ENCODE measurements at places on chromosomes 12 and 14. TPM values are rescaled to one million over a fixed set of nuclear protein-coding genes. Genes with fewer than 3 reads are reported as not detected.

Gene CCND2
- total RNA-seq: 261 TPM

Gene LRRIQ1
- total RNA-seq: 1.3 TPM

Gene BCL7A
- total RNA-seq: 15.8 TPM

Gene KIF5A
- 16.1 TPM for total RNA-seq

Gene SLC38A4
- total RNA-seq: 12.6 TPM

Gene NR1H4
- not detected for total RNA-seq

Gene GRIP1
- 22.5 TPM for total RNA-seq

GRCh38 chr14:80493620-80494019 is 282.3 kb upstream of the DIO2 start:
- no peaks in the 10 kb centered on the region for H3K27me3 ChIP-seq
- no peaks in the 10 kb centered on the region for H3K36me3 ChIP-seq
- H3K27ac ChIP-seq: no peak overlapping the region
- H3K4me1 ChIP-seq: peaks cover 22% of the 10 kb centered on the region

- peaks cover 1% of the 10 kb centered on the region for H3K36me3 ChIP-seq
- peaks cover 27% of the 10 kb centered on the region for H3K4me1 ChIP-seq
- no peak for DNase-seq
- H3K4me3 ChIP-seq: no peak overlapping the region
Observed at GRCh38 chr14:96232506-96232905, 23.5 kb upstream of the BDKRB1 start.

- H3K36me3 ChIP-seq: no peaks in the 10 kb centered on the region
- H3K27me3 ChIP-seq: no peaks in the 10 kb centered on the region
- peaks cover 52% of the 10 kb centered on the region for H3K4me1 ChIP-seq
- no peak for DNase-seq
- H3K4me3 ChIP-seq: no peak overlapping the region
Observed at GRCh38 chr12:80847575-80847974, 90.2 kb downstream of the LIN7A start.

GRCh38 chr12:85440271-85440670 is 160.3 kb downstream of the ALX1 start:
- H3K27ac ChIP-seq: no peak overlapping the region
- H3K4me1 ChIP-seq: peaks cover 5% of the 10 kb centered on the region
- no peaks in the 10 kb centered on the region for H3K36me3 ChIP-seq
- no peak overlapping the region for H3K4me3 ChIP-seq

- DNase-seq: no peak
- H3K36me3 ChIP-seq: peaks cover 9% of the 10 kb centered on the region
- H3K27ac ChIP-seq: no peak overlapping the region
- peaks cover 36% of the 10 kb centered on the region for H3K27me3 ChIP-seq
- H3K4me1 ChIP-seq: peaks cover 41% of the 10 kb centered on the region
- H3K4me3 ChIP-seq: no peak overlapping the region
Observed at GRCh38 chr12:106329231-106329982, 26.9 kb downstream of the TCP11L2 start.

DNA sequence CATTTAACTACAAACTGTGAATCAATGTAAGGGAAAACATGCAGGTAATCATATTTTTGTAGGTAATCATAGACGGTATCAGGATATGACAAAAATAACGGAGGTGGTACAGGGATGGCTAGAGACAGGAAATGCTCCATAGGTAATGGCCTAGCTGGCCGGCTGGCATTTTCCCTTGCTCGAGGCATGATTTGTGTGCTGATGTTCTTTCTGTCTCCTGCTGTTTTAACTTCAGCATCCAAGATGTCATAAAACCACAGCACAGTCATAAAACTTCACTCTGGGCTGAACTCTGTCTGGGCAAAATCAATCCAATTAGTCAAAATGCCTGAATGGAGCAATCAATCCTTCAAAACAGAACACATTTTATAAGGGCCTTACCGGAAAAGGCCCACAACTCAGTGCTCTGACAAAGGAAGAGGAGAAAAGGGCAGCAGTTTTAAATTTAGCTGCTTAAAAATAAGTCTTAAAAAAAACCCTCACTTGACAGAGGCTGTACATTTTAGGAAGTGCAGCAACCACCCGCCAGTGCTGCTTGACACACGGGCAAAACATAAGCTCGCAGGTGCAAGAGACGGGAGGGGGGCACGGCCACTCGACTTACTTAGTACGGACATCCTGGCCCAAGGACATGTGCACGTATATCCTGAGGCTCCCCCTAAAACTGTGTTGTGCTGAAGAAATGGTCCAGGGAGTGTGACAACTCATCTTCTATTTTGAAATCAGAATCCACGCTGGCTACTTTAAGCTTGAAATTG is 40.5 kb upstream of the GPR68 start:
- no peaks in the 10 kb centered on the region for H3K4me1 ChIP-seq
- DNase-seq: no peak
- H3K27ac ChIP-seq: peak overlapping the region; percentile 23
- H3K4me3 ChIP-seq: no peak overlapping the region

GRCh38 chr12:608413-608812 is 54.8 kb downstream of the NINJ2 start:
- no peaks in the 10 kb centered on the region for H3K27me3 ChIP-seq
- no peak overlapping the region for H3K27ac ChIP-seq
- H3K4me3 ChIP-seq: no peak overlapping the region
- no peaks in the 10 kb centered on the region for H3K4me1 ChIP-seq
- H3K36me3 ChIP-seq: no peaks in the 10 kb centered on the region

DNA sequence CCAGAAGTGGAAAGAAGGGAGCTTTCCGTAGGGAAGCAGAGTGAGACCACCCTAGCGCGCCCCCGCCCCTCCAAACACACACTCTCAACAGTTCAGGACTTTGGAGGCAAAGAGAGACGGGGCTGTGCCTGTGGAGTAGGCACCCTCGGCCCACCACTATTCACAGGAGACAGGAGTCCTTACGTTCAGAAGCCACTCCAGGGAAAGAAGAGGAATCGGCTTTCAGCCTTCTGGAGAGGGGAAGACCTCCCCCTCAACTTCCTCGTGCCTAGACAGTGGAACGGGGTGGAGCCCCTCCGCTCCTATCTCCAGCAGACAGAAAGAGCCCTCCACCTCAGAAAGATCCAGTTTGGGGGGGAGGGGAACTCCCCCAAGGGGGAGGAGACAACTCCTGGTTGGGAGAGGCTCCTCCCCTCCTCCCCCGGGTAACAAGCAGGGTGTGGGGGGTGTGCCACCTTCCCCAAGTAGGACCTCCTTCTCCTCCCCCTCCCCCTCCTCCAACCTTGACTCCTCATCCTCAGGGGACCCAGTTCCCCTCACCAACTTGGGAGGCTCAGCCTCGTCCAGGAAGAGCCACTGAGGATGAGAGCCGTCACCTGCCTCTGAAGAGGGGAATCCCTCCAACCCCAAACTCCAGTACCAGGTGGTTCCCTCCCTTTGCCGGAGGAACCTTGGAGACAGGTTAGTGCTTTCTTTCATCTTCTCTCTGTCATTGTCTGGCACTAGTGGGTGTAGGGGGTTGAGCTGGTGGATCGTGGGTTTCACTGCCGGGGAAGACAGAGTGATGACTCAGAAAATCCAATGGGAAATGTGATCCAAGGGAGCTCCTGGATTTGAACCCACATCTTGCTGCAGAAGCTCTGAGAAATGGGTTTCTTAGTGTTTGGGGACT is 883 bp downstream of the FOXJ2 start:
- H3K36me3 ChIP-seq: no peaks in the 10 kb centered on the region
- peak overlapping the region; percentile 86 for H3K4me3 ChIP-seq
- peaks cover 56% of the 10 kb centered on the region for H3K4me1 ChIP-seq
- peak overlapping the region; percentile 90 for H3K27ac ChIP-seq
- peak; percentile 74 for DNase-seq

GRCh38 chr14:45968037-45968436 is 683.5 kb downstream of the RPL10L start:
- no peak overlapping the region for H3K4me3 ChIP-seq
- no peaks in the 10 kb centered on the region for H3K4me1 ChIP-seq
- no peaks in the 10 kb centered on the region for H3K27me3 ChIP-seq
- H3K27ac ChIP-seq: no peak overlapping the region
- no peak for DNase-seq

GRCh38 chr12:53496752-53497032 is 2.6 kb downstream of the MAP3K12 start:
- DNase-seq: no peak
- H3K27ac ChIP-seq: no peak overlapping the region
- H3K4me3 ChIP-seq: peak overlapping the region; percentile 10
- H3K36me3 ChIP-seq: no peaks in the 10 kb centered on the region
- H3K4me1 ChIP-seq: peaks cover 59% of the 10 kb centered on the region
- no peaks in the 10 kb centered on the region for H3K27me3 ChIP-seq

DNA sequence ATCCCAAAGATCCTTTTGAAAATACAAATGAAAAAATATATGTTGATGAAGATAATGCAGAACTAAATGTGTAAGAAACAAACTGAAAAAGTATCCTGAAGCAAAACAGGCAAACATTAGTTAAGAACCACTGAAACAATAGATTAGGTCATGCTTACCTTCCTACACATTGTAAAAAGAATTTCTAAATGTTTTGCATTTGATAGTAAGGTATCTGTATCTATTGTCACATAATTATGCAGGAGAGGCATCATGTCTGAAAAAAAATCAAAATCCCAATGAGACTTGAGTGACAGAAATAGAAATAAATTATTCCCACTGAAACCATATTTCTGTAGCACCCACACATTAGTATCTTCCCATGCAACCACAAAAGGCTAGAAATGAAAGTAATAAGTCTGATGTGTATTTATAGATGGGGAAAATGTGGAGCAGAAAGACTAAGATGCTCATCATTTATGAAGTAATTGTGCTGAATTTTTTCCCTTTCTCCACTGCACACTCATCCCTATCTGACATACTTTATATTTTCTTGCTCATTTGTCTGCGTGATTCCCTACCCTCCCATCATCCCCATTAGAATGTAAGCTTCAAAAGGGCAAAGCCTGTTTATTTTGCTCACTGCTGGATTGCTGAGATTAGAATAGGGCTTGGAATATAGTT is 43.5 kb downstream of the IPO8 start:
- no peak overlapping the region for H3K4me3 ChIP-seq
- H3K4me1 ChIP-seq: no peaks in the 10 kb centered on the region
- no peaks in the 10 kb centered on the region for H3K27me3 ChIP-seq
- H3K27ac ChIP-seq: no peak overlapping the region

DNA sequence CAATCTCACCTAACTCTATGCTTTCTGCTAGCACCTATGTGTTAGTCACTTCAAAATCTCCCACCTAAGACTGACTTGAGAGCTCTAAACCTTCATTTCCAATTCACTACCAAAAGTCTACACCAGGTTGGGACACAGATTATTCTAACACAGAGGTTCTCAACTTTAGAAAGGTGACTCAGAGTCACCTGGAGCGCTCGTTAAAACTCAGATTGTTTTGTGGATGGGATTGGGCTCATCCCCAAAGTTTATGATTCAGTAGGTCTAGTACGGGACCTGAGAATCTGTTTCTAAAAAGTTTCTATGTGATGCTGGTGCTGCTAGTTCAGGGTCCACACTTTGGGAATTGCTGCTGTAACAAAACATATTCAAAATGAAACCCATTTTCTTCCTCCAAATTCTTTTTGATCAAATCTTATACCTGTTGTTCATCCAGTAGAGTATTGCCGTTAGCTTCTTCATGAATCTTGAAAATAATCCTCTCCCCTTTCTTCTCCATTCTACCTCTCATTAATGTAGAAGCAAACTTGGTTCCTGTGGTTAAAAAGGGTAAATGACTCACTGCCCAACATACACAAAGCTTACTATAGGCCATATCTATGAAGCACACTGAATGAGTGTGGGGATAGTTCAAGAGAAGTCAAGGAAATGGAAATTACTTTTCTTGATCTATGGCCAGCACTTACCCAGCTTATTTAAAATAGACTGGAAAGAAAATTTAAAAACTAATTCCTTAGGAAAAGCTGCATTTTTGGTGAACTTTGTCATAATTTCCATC is 206.7 kb downstream of the KIF21A start:
- no peaks in the 10 kb centered on the region for H3K36me3 ChIP-seq
- H3K27ac ChIP-seq: no peak overlapping the region
- H3K4me3 ChIP-seq: no peak overlapping the region
- peaks cover 15% of the 10 kb centered on the region for H3K4me1 ChIP-seq
- no peak for DNase-seq

DNA sequence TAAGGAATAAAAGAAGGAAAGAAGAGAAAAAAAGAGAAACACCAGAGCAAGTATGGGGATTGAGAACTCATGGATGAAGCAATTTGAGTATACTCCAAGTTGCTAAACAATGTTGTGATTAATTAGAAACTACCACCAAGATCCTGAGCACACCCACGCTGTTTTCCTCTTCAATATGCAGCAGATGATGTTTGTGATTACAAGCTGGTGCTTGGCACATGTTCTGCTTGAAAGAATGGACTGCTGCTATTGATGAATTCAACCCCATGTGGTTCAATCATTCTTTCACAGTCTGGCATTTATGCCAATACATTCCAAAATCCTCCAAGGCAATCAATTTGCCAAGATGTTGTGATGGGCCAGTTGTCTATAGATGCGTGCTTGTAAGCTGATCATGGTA is 146.8 kb downstream of the SLC2A13 start:
- H3K4me1 ChIP-seq: peaks cover 21% of the 10 kb centered on the region
- DNase-seq: no peak
- H3K27ac ChIP-seq: no peak overlapping the region
- H3K27me3 ChIP-seq: no peaks in the 10 kb centered on the region
- H3K4me3 ChIP-seq: no peak overlapping the region

- no peaks in the 10 kb centered on the region for H3K27me3 ChIP-seq
- no peaks in the 10 kb centered on the region for H3K36me3 ChIP-seq
- DNase-seq: peak; percentile 82
- H3K4me3 ChIP-seq: no peak overlapping the region
Observed at GRCh38 chr12:131454418-131455217, 256.3 kb upstream of the SFSWAP start.

DNA sequence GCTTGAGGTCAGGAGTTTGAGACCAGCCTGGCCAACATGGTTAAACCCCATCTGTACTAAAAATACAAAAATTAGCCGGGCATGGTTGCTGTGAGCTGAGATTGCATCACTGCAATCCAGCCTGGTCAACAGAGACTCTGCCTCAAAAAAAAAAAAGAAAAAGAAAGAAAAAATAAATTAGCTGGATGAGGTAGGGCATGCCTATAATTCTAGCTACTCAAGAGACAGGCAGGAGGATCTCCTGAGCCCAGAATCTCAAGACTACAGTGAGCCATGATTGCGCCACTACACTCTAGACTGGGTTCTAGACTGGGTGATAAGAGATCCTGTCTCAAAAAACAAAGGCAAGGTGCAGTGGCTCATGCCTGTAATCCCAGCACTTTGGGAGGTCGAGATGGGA is 16.9 kb downstream of the PPP4R3A start:
- H3K27ac ChIP-seq: no peak overlapping the region
- no peaks in the 10 kb centered on the region for H3K27me3 ChIP-seq
- H3K4me1 ChIP-seq: peaks cover 38% of the 10 kb centered on the region
- DNase-seq: no peak
- no peak overlapping the region for H3K4me3 ChIP-seq

Data from WTC11 (cell line).